GM12878 (cell line): ENCODE measurements at places on chromosomes 2 and 18. TPM values are rescaled to one million over a fixed set of nuclear protein-coding genes. Genes with fewer than 3 reads are reported as not detected.
A peak's percentile ranks its signal among the peaks of the same experiment; 100 is the strongest.

GRCh38 chr2:3870222-3870621, 166.8 kb downstream of the DCDC2C start:
- no peak for DNase-seq

DNA sequence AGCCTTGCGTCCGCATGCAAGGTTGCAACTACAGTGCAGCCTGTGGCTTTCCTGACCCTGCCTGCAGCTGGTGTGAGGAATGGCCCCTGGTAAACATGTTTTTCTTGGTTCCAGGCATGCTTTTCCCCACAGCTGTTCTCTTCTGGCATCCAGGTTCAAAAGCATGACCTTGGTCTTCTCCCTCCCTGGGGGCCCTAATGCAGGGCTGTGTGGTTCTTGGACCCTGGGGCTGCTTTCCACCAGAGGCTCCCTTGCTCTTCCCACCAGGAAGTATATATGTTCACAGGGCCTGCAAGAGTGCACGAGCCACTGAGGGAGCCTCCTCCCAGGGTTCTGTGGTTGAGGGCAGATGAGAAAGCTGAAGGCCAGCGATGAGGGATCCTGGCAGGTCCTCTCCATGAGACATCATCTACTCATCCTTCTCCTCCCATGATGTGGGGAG, 125.9 kb downstream of the BCL2L11 start:
- no peak for DNase-seq

GRCh38 chr2:237449193-237449881, 35.4 kb upstream of the COL6A3 start:
- DNase-seq = no peak

GRCh38 chr2:26456440-26457250, 21.3 kb downstream of the OTOF start:
- no peak for DNase-seq

GRCh38 chr2:239190921-239191885, 209.6 kb downstream of the HDAC4 start:
- no peak for DNase-seq

DNA sequence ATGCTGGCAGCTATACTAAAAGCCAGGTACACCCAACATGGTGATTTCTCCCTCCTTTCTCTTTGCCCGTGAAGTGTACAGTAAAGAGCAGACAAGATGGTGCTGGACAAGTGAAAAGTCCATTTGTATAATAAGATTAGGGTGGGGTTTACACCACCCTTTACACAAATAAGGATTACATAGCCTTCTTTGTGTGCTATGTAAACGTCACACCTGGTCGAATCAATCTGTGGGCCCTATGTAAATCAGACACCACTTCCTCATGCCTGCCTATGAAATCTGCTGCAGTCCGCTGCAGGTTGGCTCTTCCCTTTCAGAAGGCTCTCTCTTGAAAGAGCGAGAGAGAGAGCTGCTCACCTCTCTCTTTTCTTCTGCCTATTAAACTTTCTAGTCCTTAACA, 1054.3 kb upstream of the SLC39A10 start:
- DNase-seq = no peak

DNA sequence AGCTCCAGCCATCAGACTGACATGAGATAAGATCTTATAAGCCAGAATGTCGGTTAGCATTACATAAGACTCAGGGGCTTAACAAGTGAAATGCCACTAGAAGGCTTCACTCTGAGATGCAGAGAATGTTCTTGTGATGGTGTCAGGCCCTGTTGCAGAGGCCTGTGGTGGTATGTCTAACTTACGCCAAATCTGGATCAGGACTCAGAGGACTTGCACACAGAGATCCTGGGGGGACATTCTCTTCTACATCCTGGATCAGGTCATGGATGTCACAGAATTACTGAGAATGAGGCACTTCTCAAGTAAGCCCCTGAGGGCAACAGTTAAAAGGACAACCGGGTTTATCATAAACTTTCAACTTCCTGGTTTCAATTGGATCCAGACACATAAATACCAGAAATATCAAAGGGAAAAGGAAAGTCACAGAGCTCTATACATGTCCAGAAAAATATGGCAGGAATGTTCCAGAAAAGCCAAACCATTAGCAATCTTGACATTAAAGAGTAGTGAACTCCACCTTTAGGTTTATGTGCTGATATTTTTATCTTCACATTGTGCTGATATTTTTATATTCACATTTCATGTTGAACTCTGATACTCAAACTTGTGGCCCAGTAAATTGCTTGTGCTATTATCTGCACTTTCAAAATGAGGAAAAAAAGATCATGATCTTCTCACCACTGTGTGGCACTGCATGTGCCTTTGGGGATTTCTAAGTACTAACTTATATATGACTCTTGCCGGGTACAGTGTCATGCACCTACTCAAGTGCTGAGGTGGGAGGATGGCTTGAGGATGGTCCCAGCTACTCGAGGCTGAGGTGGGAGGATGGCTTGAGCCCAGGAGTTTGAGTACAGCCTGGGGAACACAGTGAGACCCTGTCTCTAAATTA, 137.5 kb upstream of the RNF152 start:
- no peak for DNase-seq

- no peak for DNase-seq
Measured at GRCh38 chr2:178764097-178764496, 43.1 kb downstream of the TTN start.

- no peak for DNase-seq
Measured at GRCh38 chr2:134232461-134232860, 21.4 kb upstream of the MGAT5 start.

DNA sequence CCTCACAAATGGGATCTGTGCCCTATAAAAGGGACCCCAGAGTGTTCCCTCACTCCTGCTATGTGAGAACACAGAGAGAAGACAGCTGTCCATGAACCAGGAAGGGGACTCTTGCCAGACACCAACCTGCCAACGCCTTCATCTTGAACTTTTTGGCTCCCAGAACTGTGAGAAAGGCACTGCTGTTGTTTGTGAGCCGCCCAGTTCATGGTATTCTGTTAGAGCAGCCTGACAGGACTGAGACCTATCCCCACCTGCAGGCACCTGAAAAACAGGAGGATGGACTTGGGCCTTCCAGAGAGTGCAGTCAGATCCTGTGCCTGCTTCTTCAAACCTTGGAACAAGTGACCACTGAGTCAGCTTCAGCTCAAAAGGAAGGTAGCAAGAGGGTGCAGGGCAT, 51.4 kb downstream of the CRACDL start:
- DNase-seq = no peak

- no peak for DNase-seq
Measured at GRCh38 chr2:210199186-210199765, 26.0 kb downstream of the ACADL start.

- DNase-seq = no peak
Measured at GRCh38 chr2:219886615-219887014, 259.2 kb downstream of the SLC4A3 start.

DNA sequence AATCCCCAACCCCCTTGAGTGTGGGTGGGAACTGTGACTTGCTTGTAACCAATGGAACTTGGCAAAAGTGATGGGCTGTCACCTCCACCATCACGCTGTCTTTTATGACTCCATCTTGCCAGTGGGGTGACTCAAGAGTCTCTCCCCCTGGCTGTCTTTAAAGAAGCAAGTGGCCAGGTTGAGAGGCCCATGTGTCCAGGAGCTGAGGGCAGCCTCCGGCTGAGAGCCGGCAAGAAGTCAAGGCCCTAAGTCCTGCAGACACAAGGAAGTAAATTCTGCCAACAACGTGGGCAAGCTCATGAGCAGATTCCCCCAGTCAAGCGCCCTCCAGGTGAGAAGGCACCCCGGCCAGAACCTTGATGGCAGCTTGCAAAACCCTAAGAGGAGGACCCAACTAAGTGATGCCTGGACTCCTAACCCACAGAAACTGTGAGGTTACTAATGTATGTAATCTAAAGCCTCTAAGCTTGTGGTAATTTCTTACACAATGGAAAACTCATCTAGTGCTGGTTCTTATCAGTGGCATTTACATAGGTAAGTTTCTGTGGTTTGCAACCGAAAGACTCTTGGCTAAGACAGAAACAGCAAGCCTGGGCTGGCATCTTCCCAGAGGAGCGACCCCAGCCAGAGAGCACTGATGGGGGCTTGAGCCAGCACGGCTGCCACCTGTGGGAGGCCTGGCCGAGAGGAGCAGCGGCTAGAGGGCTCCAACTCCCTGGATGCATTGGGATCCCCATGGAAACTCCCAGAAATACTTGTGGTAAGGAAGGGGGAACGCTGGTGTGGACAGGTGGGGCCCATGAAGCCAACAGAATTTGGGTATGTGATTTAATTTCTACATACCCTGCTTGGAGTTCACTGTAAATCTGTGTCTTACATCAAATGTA, 49.3 kb downstream of the CIB4 start:
- no peak for DNase-seq

GRCh38 chr2:241041589-241042158, 43.3 kb downstream of the SNED1 start:
- peak; percentile 86 for DNase-seq

- no peak for DNase-seq
Measured at GRCh38 chr2:42021464-42021863, 26.4 kb upstream of the PKDCC start.

DNA sequence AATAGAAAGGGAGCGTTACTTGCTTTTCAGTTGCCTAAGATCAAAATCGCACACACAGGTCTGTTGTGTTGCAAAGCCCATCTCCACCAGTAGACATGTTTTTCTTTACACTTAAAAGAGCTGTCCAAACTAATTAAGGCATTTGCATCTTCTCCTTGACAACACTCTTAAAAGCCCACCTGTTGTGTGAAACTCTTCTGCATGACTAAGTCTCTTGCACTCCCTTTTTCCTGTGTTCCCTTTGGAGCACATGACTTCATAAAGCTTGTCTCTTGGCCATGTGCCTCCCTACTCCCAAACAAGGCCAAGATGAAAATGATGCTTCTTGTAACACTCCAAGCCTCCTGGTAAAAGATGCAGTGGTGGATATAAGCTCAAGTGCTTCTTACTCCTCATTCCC, 26.1 kb downstream of the PID1 start:
- DNase-seq = no peak

Gene HMSD
- total RNA-seq = 49.4 and 62.2 TPM in 2 replicates

Gene TCF7L1
- 0.10 TPM in 1 of 2 replicates, not detected in the other for total RNA-seq

Gene ALK
- total RNA-seq = not detected in 2 replicates

Gene PJVK
- 2.9 and 3.1 TPM in 2 replicates for total RNA-seq

Gene DHRS9
- 0.16 TPM in 1 of 2 replicates, not detected in the other for total RNA-seq

Gene FN1
- total RNA-seq = 5.9 TPM in 2 replicates

Gene ACP1
- 114 and 120 TPM in 2 replicates for total RNA-seq

Gene POTEJ
- not detected in 2 replicates for total RNA-seq

Gene GAREM2
- 0.85 and 1.4 TPM in 2 replicates for total RNA-seq

Gene CNGA3
- total RNA-seq = not detected in 2 replicates
